ENCODE measurements at places on chromosomes 4 and X.
A peak's percentile ranks its signal among the peaks of the same experiment; 100 is the strongest.

DNA sequence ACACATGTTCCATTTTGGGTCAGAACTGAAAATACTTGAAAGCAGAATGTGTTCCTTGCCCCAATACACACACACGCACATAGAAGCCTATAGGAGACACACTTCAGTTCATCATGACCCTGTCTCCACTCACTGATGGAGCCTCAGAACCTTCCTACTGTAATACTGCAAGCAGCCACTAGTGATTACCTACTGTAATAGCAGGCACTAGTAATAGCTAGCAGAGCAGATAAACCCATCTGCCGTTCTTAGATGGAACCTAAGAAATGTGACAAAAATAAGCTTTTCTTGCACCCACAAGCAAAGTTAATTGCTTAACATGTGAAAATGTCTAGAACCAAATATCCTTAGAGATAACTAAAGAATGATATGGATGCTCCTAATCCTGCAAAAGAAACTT, 13.6 kb downstream of the AMTN start:
- no peak for DNase-seq

DNA sequence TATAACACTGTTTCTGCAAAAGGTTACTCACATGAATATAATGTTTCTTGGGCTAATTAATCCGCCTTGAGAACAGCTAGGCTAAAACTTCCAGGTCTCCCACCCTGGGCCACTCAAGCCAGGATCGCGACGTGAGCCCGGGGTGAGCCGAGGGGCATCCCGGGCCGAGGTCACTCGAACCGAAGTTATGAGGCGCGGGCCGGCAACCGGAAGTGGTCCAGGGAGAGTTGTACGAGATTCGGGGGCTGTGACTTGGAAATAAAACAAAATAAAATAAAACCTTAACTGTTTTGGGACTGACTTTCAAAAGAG, 317 bp downstream of the CMC4 start:
- DNase-seq = no peak

- no peak for DNase-seq
These were observed 75.6 kb downstream of the BMP3 start for GRCh38 chr4:81106150-81106549.

- no peak for DNase-seq
These were observed 12.1 kb downstream of the HAND2 start for GRCh38 chr4:173517781-173518424.

DNA sequence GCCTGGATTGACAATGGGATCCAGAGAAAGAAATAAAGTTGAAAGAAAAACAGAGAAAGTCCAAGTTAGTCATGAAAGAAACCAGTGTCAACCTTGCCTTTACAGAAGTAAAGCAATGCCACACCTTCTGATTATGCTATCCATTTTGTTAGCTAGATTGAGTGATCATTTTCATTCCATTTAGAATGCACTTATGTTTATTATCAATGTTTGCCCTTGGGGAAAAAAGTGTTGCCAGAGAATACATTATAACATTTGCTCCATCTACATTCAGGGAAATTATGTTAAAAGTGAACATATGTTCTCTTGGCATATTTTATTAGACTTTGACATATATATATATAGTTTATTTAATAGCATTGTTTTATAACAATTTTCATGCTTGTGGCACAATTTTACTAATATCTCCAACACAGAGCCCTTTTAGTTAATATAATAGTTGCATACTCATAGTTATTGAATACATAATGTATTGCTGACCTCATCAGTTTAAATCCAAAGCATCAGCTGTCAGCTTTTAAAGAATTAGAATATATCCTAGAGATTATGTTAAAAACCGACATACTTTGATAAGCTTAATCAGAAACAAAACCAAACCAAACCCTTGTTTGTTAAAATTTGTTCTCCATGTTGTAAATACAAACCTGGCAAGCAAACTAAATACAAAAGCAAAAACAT, 134.2 kb downstream of the SORBS2 start:
- no peak for DNase-seq

DNA sequence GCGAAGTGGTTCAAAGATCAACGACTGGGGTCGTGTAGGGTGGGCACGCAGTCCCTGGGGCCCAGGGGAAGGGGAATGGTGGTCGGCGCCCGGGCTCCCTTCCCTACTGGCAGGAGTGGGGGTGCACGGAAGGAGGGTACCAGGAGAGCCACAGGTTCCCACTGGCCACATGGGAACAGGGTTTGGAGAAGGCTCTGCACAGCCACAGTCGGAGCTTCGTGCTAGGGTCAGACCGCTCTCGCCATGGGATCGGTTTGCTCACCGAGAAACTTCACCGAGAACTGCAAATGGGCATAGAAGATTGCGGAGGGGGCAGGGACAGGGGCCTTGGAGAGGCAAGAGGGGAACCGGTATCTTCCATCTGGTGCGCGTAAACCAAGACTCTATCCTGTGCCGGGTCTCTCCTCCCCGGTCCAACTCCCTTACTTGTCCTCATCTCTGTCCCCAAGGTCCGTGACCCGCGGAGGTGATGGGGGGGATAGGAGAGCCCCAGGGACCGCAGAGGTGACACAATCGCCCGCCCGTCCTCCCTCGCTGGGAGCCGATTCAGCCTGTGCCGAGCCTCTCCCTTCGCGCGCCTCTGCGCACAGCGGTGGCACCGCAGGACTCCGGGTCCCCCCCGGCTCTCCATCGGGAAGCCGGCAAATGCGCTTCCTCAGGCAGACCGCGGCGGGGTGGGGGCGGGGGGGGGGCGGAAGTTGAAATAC, 1.0 kb downstream of the SCD5 start:
- DNase-seq = peak; percentile 77

GRCh38 chr4:6450709-6451108, 21.7 kb downstream of the PPP2R2C start:
- DNase-seq = no peak

DNA sequence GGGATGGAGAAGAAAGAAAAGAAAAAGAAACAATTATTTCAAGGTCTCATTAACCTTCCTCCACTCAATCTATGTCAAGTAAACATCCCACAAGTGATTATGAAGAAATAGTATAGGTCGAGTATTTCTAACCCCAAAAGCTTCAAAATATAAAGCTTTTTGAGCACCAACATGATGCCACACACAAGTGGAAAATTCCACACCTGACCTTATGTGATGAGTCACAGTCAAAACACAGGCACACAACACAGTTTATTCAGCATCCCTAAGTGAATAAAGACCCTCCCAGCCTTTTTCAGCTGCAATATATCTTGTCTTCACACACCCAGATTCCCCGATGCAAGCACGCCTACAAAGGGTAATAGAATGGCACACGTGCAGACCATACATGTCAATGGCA, 51.7 kb upstream of the VEGFC start:
- DNase-seq = no peak

- DNase-seq = peak; percentile 6
These were observed 310.8 kb downstream of the PACRGL start for GRCh38 chr4:21011106-21011505.

DNA sequence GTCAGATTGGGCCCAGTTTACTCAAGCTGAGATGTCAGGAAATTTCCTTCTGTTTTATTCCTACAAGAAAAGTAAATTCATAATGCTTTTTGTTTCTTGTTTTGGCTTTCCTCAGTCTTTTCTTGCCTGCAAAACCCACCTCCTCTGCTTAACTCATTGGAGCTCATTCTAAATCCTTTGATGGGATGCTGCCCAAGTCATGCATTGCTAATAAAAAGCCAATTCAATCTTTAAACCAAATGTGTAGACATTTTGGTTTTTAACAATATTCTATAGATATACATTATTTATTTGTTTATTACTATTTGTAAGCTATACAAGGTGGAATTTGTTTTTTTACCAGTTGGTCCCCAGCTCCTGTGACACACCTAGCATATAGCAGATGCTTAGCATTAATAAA, 13.2 kb upstream of the PDE5A start:
- no peak for DNase-seq

GRCh38 chr4:151226004-151226932, 50.7 kb upstream of the PRSS48 start:
- peak; percentile 87 for DNase-seq

GRCh38 chr4:112199041-112199440, 32.5 kb upstream of the AP1AR start:
- DNase-seq = no peak

DNA sequence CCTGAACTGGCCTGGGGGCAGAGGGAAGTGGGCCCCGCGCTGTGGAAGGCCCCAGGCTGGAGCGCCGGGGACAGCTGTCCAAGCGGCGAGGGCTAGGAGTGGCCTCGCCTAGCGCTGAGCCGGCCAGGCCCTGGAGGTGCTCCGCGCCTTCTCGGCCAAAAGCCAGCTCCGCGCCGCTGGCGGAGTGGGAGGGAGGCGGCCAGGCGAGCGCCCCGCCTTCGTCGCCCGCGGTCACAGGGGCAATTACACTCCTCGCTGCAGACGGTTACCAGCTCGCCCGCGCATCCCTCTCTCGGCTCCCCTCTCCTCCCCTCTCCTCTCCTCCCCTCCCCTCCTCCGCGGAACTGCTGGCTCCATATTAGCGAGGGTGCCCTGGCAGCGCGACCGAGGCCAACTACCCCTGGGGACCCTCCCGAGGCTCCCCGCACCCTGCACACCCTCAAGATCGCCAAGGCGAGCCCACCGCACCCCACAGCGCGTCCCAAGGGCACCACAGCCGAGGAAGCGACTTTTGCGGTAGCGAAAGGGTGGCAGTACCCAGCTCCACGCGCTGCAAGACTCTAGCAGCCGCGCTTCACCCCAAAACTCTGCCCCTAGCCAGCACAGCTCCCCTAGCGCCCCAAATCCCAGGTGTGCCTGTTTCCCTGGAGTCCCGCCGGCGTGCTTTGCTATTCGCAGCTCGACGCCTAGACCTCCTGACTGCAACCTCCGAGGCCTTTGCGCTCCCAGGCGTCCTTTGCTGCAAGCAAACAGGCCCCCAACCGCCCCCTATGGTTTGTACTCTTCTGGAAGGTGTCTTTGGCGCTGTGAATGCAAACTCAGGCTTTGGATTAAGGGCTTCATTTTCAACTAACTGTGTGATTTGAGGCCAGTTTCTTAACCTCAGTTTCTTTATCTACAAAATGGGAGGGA, 91.4 kb downstream of the BCOR start:
- DNase-seq = peak; percentile 51

DNA sequence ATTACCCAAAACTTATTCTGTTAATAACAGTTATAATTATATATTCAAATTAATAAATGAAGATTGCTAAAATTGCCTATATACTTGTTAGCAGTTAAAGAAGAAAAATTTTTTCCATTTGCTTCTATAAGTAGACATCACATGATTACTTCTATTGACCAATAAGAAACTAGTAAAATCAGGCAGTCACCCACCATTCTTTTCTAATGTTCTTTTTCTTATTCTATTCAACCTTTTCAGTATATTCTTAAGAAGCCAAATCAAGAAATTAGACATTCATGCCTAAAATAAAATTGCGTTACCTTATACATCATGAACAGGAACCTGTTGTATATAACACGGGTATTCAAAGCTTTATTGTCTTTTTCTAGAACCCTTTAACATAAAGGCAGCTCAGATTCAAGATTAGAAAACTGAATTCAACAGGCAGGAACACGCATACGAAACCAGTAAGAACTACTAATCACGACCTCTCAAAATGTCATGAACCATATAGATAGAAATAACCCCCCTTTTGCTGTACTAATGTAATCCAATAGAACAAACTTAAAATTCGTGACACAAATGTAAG, 568.1 kb upstream of the DIPK2B start:
- peak; percentile 18 for DNase-seq

- DNase-seq = peak; percentile 72
These were observed 31.5 kb upstream of the IL21 start for GRCh38 chr4:122652379-122652778.

GRCh38 chr4:77354550-77354949, 197.5 kb downstream of the CCNG2 start:
- no peak for DNase-seq

DNA sequence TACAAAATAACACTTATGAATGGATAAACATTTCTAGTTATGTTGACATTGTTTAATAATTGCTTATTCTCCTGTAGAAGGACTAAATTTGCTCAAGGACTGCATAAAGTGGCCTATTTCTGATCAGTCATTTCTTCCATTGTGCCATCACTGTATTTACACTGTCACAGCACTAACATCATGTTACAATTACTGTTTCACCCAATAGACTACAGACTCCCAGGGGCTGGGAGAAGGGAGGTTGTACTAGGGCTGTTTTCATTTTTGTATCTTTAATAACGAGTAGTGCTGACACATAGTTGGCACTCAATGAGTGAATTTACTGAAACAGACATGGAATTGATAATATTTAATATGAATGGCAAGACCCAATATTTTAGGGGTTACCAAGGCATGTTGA, 139.5 kb downstream of the SLC10A7 start:
- no peak for DNase-seq

- peak; percentile 34 for DNase-seq
These were observed 4.8 kb upstream of the DAPP1 start for GRCh38 chr4:99811850-99812249.

GRCh38 chr4:41426539-41426938, 111.4 kb upstream of the LIMCH1 start:
- DNase-seq = peak; percentile 16

- DNase-seq = peak; percentile 20
These were observed 126.5 kb downstream of the REELD1 start for GRCh38 chr4:146340798-146341197.

GRCh38 chr4:19455196-19455595, 796.5 kb upstream of the SLIT2 start:
- no peak for DNase-seq

- DNase-seq = no peak
These were observed 23.3 kb upstream of the LNX1 start for GRCh38 chr4:53614591-53614990.

GRCh38 chr4:95017305-95018064, 259.7 kb downstream of the BMPR1B start:
- no peak for DNase-seq

GRCh38 chrX:42803320-42803719, 25.4 kb upstream of the PPP1R2C start:
- peak; percentile 7 for DNase-seq

DNA sequence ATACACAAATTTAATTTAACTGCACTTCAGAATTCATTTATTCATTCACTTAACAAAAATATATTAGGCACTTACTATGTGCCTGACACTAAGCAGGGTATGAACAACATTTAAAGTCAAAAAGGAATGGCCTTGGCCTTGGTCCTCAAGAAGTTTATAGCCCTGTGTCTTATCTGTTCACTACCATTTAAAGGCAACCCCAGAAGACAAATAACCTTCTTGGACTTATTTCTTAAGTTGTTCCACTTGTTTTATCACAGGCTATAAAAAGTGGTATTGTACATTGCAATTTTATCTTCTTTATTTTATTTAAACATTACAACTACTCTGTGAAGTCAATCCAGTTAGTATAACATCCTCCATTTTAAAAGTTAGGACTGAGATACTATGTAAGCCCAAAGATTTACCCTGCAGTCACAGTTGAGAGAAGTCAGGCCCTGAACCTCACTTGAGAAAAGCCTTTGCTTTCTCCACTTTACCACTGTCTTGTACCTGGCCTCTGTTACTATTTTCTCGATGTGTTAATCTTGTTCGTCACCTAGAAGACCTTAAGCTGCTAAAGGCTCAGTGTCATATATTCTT, 305.6 kb upstream of the DIPK2B start:
- DNase-seq = no peak

- no peak for DNase-seq
These were observed 25.4 kb downstream of the RBPJ start for GRCh38 chr4:26346203-26346620.

GRCh38 chrX:19592952-19593351, 77.6 kb upstream of the MAP3K15 start:
- DNase-seq = no peak

GRCh38 chrX:151633157-151633556, 62.1 kb upstream of the PRRG3 start:
- no peak for DNase-seq

Data from astrocyte of the hippocampus (primary cell).